ENCODE measurements at places on chromosomes 11 and 22.

GRCh38 chr11:128685402-128686020, 8.4 kb upstream of the FLI1 start:
- DNase-seq: no peak

- DNase-seq: peak; percentile 81
These were observed at the start of gene NCR3LG1 for GRCh38 chr11:17351510-17352176. Gene NCR3LG1 (plus strand): TSS chr11:17351800. CDS start chr11:17351970, 170 bp downstream.

- DNase-seq: no peak
These were observed 22.5 kb downstream of the MYO18B start for GRCh38 chr22:25764270-25765015.

DNA sequence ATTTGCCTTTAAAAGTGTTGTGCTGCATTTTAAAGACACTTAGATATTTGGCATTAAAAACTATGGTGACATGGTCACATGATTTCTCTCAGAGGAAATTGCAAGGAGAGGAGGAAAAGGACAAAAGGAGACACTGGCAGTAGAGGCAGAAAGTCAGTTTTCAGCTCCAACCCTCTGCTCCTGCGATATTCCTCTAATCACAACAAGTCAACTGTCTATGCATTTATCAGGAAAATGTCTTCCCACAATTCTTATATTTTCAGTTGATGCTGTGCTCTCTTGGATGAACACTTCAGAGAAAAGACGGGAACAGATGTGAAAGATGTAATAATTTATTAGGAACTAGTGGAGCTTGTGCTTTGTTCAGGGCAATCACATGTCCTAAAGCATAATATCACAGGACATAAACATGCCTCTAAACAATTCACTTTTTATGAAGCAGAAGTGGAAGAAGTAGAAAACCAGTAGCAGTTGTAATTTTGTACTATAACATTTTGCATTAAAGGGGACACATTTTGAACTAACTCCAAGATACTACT, 340.8 kb upstream of the PITPNB start:
- DNase-seq: no peak

DNA sequence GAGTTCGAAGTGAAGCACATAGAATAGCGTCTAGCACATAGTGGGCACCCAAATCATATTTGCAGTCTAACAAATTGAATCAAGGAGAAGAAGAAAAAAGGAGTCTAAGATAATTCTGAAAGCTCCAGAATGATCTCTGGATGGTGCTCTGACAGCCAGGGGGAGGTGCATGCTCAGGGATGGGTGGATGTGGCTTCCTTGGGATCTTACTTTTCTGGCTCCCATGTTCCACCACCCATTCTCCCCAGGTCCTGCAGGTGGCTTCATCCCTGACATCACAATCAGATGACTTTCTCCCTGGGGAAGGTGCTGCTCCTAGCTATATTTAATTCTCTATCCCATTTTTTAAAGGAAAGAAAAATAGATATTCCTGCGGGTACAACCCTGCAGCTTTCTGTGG, 381.9 kb downstream of the CADM1 start:
- DNase-seq: no peak

GRCh38 chr22:35299217-35299672, 449 bp upstream of the TOM1 start:
- DNase-seq: no peak

DNA sequence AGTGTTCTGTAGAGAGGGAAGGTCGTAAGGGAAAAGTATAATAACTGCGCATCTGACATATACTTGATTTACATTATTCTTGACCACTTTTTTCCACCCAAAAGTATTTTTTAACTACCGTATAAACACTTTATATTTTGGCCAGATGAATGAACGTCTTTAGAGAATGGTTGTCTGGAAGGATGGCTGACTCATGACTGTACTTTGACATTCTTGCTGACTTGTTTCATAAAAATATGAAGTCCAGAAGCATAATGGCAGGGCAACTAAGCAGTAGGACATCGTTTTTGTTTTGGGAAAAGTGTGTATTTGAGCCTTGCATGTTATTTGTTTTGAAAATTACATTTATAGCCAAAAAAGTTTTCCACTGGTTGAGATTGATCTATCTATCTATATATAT, 110.0 kb downstream of the OSBP2 start:
- no peak for DNase-seq

DNA sequence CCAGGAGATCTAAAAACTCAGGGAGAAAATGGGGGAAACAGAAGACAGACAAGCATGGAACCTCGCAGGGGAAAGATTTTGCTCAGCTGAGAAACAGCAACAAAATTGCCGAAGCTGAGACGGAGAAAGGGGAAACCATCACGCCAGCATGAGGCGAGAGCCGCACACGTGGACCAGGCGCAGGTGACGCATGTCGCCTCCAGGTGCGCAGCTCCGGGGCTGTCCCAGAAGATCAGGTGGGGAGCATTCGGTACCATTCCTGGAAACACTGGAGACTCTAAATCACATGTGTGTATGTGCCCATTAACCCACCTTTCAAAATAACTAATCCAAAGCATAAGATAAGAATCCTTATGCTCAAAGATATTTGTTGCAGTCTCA, 121.7 kb downstream of the BRD1 start:
- no peak for DNase-seq

DNA sequence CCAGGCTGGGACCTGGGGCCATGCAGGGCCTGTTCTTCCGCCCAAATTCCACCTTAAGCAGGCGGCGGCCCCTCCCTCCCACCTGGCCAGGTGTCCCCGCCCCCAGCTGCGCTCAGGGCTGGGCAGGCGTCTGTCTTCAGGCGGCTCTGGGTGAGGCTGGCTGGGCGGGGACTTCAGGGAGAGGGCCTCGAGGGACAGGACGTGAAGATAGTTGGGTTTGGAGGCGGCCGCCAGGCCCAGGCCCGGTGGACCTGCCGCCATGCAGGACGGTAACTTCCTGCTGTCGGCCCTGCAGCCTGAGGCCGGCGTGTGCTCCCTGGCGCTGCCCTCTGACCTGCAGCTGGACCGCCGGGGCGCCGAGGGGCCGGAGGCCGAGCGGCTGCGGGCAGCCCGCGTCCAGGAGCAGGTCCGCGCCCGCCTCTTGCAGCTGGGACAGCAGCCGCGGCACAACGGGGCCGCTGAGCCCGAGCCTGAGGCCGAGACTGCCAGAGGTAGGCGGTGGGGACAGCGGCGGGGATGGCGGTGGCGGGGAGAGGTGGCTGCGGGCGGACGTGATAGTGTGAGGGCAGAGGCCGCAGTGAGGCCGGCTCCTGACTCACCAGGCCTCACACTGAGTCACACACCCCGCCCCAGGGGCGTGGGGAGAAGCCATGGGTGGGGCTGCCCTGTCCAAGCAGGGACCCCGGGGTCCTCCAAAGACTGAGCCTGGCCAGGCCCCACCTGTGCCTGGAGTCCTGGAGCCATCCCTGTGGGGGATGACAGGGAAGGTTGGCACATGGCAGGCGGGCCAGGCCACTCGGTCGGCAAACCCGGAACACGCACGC, at the start of gene PKP3:
TSS of gene PKP3 (plus strand) at position 176 of the 824 bp plus-strand sequence. CDS start at position 260, 84 bp downstream.
- no peak for DNase-seq

DNA sequence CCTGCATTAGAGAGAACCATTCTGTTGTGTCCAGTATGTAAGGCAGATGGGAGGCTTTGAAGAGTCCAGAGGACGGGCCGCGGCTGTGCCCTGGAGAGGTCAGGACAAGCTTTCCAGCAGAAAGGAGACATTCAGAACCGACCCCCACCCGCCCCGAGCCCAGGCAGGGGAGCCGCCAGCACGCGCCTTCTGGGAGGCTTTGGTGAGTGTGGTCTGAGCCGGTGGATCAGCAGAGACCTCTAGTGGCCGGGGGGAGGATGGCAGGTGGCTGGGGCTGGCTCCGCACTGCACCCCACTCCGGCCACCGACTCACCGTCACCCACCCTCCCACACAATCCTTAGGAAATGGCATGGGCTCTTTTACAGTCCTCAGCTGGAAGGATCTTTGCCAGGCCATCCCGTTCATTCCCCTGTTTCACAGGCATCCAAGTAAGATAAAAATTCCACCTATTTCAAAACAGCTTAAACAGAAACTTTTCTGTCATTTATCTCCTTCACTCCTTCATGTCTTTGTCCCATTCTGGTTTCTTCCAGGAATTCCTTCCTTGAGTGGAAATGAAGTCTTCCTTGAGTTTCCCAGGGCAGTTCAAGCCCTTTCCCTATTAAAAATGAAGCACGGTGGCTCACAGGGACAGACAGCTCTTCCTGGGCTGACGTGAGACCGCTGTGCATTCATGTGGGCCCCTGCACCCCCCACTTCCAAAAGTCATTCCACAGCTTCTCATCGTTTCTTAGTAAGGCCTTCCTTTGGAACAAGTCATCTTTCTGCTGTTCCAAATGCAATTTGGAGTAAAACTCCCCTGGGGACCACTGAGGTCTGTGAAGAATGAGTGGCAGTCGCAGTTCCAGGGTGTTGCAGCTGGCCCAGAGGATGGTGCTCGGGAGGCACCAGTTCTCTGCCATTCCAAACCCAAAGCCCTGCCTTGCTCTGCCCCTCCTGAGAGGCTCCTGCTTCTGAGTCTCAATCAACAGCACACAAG, 91.0 kb downstream of the FEZ1 start:
- peak; percentile 38 for DNase-seq

- no peak for DNase-seq
These were observed 133.8 kb upstream of the PITPNB start for GRCh38 chr22:28052825-28053269.

- DNase-seq: no peak
These were observed 10.3 kb downstream of the MRGPRG start for GRCh38 chr11:3208272-3208671.

All from CD8-positive, alpha-beta T cell (primary cell).